Erythroblast (primary cell): ENCODE measurements at places on chromosomes 5 and 9.

GRCh38 chr5:154038707-154039457 is at the start of the genes FAM114A2 and MFAP3:
Gene FAM114A2, minus strand, starts transcription at chr5:154038910. Its CDS starts 3,957 bp downstream, at chr5:154034953.
Gene MFAP3, plus strand, starts transcription at chr5:154038967. Its CDS starts 10,756 bp downstream, at chr5:154049723.
- peak; percentile 93 for DNase-seq

- no peak for DNase-seq
Measured at GRCh38 chr5:151072630-151073025, 8.2 kb downstream of the TNIP1 start.

DNA sequence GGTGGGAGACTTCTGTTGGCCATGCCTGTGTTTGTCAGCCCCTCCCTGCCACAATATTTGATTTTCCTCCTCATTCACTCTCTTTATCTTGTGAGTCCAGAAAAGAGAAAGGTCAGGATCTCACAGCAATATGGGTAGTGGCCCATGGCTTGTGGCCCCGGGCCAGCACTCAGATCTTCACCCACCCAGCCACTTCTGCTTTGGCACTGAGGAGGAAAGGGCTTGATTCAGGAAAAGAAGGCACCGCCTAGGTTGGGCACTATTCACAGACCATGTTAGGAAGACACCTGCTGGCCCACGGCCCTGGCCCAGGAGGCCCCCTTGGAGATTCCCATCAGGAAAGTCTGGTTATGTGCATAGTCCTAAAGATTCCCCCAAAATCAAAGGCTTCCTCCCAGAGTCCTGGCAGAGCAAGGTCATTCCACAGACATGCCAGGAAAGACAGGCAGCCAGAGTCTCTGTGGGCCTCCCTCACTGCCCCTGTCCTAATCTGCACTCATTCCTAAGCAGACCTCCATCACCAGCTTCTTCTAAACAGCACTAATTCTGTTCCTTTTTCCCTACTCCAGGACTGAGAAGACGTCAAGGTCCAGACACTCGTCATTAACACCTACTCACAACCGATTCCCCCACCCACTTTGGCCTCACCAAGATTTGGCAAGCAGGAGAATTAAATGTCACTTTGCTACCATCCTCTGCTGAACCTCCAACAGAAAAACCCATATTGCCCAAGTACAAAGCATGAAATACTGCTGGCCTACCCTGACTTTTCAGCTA is 179.3 kb downstream of the DEPDC1B start:
- no peak for DNase-seq

GRCh38 chr9:131148966-131149687 is 23.7 kb downstream of the NUP214 start:
- no peak for DNase-seq

GRCh38 chr9:130445268-130445983 is 665 bp downstream of the ASS1 start:
- DNase-seq: no peak

GRCh38 chr9:101307524-101308213 is 77.1 kb downstream of the BAAT start:
- DNase-seq: no peak

- DNase-seq: no peak
Measured at GRCh38 chr9:124675261-124676158, 95.6 kb downstream of the NR6A1 start.

DNA sequence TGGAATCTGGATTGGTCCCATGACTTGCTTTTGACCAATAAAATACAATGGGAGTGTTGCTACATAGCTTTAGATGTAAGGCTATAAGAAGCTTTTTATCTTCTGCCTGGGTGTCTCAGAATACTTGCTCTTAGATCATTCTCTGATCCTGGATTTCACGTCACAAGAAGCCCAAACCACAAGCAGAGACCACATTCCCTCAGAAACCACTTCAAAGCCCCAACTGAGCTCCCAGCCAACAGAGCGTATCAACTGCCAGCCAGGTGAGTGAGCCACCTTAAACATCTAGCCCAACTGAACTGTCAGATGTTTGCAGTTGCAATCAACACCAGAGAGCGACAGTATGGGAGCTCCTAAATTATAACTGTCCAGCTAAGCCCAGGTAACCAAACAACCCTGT is 687.1 kb downstream of the TLE1 start:
- DNase-seq: no peak
